ENCODE measurements at places on chromosomes 5 and 9.

DNA sequence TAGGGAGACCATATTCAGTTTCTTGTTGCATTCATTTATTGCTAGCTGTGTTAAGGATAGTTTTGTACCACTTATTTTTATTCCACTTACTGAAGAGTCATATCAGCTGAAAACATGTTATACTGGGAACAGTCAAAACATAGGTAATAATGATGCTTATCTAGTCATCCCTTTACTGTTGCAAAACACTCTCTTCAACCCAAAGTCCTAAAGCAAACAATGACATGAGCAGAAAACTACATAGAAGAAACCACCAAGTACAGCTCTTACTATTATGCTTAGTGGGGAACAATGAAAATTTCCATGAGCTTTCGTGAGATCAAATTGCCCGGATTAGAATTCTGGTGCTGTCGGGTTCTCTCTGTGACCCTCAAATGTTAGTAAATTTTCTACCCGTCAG is 681.4 kb downstream of the NR2F1-AS1 start:
- no peak for DNase-seq

DNA sequence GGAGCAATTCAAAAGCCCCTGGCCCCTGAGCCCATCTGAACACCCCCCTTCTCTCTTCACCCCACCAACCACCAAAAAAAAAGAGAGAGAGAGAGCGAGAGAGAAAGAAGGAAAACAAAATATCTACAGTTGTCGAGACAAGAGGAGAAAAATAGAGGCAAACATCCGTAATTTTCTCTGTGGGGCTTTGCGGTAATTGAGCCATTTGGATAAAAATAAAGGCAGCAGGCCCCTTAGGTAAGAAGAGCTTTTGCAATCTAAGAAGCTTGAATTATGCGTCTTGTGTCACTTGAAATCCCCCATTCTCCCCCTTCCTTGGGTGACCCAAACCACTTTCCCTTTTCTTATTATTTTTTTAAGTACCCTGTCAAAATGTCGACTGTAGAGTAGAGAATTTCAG is 35.5 kb upstream of the FUBP3 start:
- no peak for DNase-seq

DNA sequence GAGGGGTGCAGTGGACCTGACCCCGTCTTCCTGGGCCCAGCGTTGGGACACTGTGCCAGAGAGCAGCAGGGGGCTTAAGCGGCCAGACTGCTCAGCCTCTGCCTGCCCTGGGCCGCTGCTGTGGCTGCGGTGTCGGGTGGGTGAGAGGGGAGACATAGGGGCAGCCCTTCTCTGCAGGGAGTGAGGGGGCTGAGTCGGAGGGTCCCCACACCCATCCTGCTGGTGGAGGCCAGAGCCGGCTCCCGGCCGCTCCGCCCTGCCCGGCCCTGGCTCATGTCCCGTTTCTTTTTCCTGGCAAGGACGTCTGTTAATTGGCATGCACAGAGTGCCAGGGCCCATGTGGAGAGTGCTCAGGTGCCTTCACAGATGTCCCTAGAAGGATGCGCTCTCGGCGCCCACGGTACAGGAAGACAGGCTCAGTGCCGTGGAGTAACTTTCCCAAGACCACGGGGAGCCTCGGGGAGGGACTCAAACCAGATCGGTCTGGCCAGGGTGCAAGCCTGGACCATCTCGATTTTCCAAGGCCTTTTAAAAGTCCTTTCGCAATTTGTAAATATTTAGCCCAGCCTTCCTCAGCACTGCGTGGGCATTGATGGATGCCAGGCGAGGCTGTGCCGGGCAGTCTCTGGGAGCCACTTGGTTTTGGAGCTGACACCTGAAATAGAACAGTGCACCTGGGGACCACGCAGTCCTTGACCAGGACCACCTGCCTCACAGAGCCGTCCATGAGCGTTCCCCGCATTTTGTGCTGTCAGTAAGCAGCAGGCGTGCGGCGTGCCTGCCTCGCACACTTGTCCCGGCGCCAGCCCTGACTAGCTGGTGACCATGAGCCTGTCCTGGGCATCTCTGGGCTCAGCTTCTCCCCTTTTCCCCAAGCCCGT is 60.9 kb downstream of the RXRA start:
- DNase-seq, result no peak

GRCh38 chr9:123373447-123373923 is 17.5 kb downstream of the CRB2 start:
- DNase-seq, result no peak

DNA sequence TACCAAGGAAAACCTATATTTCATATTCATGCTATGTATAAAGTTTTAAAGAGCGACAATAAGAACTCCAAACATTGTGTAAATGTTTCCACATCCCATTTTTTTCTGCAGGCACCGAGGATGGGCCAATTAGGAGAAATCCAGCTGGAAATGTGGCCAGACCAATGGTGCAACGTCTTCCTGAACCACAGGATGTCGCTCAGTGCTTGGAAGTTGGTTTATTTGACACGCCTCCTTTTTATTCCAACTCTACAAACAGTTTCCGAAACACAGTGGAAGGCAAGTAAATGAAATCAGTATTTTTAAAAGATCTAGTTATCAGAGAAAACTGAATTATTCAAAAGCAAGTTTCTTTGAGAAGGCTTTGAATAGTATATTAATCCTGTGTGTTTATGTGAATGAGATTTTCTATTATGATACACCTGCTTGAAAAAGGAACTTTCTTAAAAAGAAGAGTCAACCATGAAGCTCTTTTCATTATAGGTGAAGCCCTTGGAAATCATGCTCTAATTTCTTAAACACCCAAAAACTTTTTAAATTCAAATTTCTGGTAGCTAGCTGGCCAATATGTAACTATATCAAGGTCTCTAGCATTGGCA is 9.1 kb downstream of the TYRP1 start:
- peak; percentile 55 for DNase-seq

DNA sequence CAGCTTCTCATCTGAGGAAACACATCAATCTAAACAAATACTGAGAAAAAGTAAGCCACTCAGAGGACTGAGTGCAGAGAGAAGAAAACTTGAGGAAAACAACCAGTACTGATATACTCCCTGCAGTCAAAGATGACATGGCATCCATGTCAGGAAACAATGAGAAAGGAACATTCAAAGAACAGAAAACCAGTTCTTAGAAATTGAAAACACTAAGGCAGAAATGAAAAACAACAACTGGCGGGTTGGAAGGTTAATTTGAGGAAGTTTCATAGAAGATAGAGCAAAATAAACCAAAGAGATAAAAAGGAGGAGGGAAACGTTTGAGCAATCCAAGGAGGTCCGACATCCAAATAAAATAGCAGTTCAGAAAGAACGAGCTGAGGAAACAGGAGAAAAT is 475.2 kb downstream of the HINT1 start:
- DNase-seq, result no peak

GRCh38 chr5:77425420-77425819 is 66.7 kb downstream of the WDR41 start:
- DNase-seq, result no peak

GRCh38 chr5:56277573-56277972 is 44.4 kb upstream of the ANKRD55 start:
- DNase-seq, result no peak

DNA sequence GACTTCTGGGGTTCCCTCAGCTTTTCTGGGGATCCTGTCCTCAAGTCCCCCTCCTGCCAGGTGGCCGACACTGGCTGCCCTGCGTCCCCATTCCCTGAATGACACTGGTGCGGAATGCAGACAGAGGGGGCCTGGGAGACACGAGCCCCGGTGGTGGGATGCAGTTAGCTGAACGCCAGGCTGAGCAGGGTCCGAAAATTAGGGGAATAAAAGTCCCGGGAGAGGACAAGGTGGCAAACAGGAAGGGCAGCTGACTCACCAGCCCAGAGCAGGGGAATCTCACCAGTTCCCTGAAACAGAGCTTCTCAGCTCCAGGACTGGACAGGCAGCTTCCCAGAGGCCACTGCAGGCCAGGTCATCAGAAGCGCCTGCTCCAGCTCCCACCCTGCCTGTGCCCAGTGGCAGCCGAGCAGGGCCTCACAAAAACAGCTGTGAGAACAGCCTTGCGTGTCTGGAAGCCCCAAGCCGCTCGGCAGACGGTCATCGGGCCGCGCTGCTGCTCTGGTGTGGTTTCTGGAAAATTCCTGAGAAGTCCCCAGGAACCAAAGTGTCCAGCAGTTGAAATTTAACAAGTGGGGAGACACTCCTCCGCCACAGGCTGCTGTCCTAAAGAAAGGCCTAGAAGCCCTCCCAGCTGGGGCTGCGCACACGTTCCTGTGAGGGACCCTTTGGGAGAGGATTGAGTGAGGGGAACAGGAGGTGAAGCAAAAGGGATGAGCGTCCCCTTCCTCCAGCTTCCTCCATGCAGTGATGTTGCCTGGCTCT is 47.6 kb upstream of the EXOC3 start:
- DNase-seq, result peak; percentile 44

GRCh38 chr5:83760579-83760978 is 39.9 kb upstream of the HAPLN1 start:
- no peak for DNase-seq

DNA sequence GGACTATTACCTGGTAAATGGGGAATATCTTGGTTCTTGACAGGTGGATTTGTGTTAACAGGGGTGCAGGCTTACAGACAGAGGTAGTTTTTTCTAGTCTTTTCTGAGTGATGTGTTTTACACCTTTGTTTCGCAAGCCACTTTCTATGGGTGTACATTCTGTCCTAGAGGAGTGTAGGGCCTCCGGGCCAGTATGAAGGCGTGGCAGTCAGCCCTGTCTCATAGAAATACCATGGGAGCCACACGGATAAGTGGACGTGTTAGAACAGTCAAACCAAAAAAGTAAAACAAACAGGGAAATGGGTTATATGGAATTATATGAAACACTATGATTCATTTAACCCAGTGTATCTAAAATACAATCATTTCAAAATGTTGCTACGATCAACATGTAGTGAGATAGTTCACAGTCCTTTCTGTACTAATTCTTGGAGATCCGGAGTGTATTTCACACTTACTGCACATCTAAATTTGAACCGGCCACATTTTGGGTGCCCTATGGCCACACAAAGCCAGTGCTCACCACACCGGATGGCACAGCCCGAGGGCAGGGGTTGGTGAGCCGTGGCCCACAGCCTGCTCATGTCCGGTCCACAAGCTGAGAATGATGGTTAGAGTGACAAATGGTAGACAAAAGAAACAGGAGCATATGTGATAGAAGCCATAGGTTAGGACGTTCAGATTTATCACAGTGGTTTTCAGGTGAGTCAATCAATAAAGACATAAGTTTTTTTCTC is 80.1 kb upstream of the IRX4 start:
- DNase-seq, result peak; percentile 18

GRCh38 chr5:163509291-163509951 is 4.0 kb downstream of the MAT2B start:
- DNase-seq, result no peak

DNA sequence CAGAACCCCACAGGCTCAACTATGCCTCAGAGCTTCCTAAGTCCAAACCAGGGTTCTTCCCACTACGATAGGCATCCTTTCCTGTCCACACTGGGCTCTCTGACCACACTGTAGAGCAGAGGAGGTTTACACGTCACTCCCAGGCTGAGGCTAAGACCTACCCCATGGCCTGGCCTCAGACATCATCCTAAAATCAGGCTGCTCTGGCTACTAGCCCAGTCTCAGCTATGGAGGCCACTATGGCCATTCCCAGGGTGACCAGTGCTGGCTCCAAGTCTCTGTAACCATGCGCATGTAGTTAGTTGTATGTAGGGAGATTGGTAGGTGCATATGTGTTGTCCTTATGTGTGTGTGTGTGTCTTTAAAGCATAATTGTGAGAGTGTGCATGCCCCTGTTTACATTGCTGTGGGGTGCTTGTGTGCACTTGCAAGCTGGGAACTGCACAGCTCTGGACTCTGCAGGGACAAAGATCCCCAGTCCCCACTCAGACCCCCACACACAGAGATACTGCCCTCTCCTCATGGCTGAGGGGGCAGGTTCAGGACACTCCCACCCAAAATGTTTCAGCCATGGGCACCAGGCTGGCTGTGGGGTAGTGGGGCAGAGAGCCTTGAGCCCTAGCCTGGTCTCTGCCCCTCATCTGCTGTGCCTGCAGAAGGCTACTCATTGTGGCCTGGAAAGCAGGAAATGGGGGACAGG is 12.3 kb downstream of the PDLIM4 start:
- peak; percentile 30 for DNase-seq

DNA sequence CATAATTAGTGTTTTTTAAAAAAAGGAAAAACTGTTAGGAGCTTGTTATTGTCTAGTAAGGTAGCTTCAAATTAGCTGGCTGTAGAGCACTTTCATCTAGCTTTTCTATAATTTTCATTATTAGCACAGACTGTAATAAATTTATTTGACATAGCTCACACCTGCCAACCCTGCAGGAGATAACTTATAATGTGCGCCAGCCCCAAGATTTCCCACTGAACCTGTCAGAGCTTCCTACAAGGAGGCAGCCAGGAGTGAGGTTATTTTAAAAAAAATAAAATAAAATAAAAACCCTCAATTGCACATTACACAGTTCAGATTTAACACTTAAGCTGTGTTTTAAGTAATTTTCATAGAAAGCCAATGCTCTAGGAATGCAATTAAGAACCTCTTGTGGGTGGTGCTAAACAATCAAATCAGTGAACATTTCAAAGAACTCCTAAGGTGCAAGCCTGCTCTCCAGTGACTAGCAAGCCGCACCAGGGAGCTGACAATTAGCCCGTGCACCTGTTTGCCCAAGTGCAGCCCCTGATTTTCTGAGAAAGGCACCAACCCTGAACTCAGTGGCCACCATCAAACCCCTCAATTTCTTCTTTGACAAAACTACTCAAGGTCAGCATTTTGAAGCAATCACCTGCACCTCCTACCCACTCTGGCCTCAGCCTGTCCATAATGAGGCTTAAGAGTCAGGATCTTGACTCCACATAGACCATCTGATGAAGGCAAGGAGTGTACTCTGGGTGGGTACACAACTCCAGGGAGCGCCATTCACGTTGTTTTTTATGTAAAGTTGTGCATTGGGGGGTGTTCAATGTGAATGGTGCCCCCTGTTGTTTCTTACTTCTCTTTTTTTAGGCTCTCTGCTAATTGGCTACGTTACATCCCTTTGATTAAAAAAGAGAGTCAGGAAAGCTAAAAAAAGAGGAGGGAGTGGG is 385.3 kb upstream of the WWC1 start:
- DNase-seq, result no peak

DNA sequence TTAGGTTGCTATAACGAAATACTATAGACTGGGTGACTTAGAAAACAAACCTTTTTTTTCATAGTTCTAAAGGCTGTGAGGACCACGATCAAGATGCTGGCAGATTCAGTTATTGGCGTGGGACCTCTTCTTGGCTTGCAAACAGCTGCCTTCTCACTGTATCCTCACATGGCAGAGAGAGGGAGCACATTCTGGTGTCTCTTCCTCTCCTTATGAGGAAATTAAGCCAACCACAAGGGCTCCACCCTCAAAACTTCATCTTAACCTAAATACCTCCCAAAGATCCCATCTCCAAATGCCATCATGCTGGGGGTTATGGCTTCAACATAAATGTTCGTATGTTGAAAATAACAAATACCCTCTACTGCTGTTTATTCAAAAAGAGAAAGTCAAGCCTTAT is 197.1 kb downstream of the CEMIP2 start:
- DNase-seq, result no peak
